ENCODE measurements at places on chromosomes 2 and 18.

DNA sequence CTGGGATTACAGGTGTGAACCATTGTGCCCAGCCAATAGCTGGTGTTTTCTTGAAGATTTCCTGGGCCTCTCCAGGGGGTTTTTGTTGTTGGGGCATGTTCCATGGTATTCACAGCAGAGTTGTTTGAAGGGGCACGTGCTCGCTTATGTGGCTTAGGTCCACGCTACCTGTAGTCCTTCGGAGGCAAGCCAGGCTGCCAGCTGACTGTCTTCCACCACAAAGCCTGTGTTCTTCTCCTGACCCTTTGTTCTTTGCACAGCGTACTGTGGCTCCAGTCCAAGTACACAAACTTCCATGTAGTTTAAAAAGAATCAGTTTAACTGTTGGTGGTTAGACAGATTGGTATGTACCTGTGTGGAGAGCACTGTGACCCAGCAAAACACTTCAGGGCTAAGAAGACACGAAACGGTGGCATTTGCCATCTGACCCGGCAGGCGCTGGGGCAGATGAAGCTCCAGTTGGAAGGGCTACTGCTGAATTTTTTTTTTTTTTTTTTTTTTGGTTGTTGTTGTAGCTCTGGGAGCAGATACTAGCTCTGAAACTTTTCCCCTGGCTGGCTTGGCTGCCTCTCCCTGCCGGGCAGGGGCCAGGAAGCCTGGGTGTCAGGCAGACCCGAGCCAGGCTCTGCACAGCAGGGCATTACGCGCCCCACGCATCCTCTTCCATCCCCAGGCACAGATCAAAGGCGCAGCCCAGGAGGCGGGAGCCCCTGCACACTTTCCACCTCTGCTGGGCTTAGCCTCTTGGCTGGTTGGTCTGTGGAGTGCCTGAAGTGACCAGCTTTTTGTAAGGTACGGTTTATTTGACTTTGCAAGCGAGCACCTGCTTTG, 5.7 kb downstream of the GREB1 start:
- DNase-seq, result no peak

DNA sequence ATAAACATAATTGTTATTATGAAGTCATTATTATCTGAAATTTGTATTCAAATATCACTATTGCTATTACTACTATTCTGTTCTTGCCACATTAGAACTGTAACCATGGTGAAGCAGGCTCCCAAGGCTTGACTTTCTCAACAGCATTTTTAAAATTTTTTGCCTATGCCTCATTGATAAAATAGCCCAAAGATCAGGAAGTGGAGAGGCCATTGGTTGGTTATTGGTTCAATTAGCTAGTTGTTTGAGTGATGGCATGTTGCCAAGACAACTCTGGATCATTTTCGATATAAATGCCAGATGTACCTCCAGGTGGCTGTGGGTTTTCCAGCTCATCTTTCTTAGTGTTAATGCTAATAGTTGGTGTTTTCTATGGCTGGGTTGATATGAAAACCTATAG, 513.5 kb downstream of the TRIB2 start:
- DNase-seq, result no peak

DNA sequence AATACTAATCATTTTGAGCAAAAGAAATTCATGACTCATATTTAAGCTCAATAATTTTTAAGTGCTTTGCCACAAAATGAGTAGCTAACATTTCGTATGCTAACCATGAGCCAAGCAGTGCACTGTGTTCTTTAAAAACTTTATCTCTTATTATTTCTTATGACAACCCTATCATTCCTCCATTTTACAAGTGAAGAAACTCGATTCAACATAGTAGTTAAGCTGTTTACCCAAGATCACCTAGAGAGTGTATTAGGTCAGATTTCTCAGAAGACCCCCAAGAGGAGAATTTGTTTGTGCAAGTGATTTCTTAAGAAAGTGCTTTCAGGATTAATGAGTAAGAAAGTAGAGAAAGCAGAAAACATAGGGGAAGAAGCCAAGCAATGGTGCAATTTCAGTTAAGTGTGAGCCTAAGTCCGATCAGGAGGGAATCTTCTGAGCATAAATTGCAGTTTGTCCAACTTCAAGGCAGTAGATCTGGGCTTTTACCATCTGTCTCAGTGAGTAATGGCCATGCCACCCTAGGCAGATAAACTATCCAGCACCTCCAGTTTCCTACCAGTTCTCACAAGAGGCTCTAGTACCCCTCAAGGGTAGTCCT, 202.7 kb downstream of the SCG2 start:
- no peak for DNase-seq

DNA sequence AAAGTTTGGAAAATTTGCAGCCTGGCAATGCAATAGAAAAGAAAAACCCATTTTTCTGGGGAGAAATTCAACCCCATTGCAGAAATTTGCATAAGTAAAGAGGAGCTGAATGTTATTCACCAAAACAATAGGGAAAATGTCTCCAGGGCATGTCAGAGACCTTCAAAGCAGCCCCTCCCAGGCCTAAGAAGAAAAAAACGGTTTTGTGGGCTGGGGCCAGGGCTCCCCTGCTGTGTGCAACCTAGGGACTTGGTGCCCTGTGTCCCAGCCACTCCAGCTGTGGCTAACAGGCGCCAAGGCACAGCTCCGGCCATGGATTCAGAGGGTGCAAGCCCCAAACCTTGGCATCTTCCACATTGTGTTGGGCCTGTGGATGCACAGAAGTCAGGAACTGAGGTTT, 224.5 kb downstream of the TXNL1 start:
- DNase-seq, result no peak

- no peak for DNase-seq
These were observed 105.2 kb upstream of the TFCP2L1 start for GRCh38 chr2:121390082-121390692.

GRCh38 chr18:58726671-58727070, 55.4 kb downstream of the MALT1 start:
- no peak for DNase-seq

- DNase-seq, result no peak
These were observed 17.5 kb upstream of the DOK6 start for GRCh38 chr18:69383186-69383585.

- DNase-seq, result no peak
These were observed 41.4 kb upstream of the NCKAP5 start for GRCh38 chr2:133609664-133610063.

- DNase-seq, result no peak
These were observed 20.6 kb upstream of the LTBP1 start for GRCh38 chr2:32925976-32926707.

DNA sequence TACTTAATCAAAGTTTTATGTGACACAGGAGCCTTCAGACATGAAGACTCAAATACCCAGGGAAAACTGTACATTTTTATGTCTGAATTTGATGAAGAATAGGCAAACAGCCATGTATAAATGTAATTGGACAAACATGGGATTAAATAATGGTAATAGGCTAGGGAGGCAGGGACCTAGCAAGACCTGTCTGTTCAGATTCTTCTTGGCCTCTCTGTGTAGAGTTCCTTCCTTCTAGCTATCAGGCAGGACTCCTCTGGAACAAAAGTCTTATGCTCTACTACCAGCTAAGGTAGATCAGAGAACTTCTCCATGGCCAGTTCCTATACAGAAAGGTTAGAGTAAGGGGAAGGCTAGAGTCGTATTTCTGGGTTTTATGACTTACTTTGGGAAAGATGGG, 9.5 kb upstream of the PARD3B start:
- DNase-seq, result no peak

GRCh38 chr2:56831780-56832179, 648.0 kb downstream of the CCDC85A start:
- DNase-seq, result no peak

DNA sequence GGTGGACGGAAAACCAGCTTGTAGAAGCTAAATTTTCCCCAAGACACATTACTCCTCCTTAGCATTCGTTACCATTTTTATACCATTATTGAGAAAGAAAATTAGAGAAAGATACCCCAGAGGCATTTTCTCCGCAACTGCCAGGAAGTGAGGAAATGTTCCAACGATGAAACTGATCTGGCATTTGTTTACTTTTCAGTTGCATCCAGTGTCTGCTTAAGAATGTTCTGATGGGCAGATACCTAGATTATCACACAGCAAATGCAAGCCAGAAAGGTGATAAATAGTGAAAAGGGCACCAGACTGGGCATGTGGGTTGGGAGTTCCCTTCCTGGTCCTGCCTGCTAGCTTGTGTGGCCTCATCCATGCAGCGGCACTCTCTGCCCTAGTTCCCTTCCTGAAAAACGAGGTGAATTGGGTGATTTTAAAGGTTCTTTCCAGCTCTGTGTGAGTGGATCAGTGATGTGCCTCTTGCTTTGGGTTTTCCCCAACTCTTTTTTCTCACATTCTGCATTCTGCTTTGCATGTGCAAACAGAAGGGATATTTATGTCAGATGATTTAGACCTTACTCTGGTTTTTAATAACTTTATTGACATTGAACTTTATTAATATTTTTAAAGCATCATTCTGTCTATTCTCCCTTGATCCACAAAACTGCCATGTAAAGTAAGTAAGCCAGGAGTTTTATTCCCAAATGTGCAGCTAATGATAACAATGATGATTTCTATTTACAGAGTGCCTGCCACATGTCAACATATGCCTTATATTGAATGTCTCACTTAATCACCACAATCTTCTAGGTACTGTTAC, 139.6 kb downstream of the INSIG2 start:
- DNase-seq, result no peak

DNA sequence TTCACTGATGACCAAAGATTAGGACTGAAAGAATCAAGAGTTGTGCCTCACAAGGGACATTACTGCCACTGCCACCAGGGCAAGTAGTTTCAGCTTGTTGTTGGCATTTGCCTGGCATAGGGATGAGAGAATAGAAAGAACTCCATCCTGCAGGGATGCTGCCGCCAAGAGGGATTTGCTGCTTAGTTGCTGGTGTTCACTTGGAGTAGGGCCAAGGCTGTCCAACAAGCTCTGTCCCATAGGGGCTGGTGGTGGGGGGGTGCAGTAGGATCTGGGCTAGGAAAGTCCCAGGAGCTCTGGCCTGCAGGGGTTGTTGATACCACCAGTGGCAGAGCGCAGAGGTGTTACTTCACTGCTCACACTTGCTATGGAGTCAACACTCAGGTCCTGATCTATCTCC, 84.9 kb upstream of the MGAT4A start:
- DNase-seq, result no peak

All from activated CD4-positive, CD25-positive, alpha-beta regulatory T cell treated with anti-CD3 and anti-CD28 coated beads, Interleukin-2, amount 50 U/mL, for 72 hours (primary cell).